Activated gamma-delta T cell treated with Interleukin-2 at 50 U/mL for 16 hours (primary cell): ENCODE measurements at places on chromosomes 2 and 18.

GRCh38 chr2:236257136-236257535 is 7.1 kb downstream of the ASB18 start:
- DNase-seq = no peak

DNA sequence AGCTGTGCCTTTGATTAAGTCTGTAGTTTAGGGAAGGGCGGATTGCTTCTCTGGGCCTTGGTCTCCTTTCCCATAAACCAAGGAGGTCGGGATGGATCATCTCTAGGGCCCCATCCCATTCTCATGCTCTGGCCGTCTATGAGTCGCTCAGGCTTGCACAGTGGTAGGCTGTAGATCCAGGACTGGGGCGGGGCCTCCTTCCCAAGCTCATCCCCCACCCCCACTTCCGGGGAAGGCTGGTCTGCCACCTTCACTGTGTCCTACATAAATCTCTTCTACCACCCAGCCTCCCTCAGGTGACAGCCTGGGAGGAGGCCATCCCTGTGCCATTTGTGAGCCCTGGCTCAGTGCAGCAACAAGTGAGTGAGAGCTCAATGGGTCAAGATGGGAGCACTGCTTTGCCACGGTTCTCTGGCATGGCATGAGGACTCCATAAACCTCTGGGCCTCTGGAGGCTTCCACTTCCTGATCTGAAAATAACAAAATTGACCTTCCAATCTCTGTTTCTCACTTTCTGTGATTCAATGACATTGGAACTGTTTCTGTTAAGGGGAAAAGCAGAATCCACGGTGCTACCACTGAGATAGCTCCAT is 68.5 kb downstream of the SUMO1 start:
- DNase-seq = no peak

GRCh38 chr2:193377789-193378188 is 1183.1 kb upstream of the TMEFF2 start:
- DNase-seq = no peak

GRCh38 chr2:157874348-157874747 is 1.8 kb downstream of the ACVR1 start:
- no peak for DNase-seq

GRCh38 chr18:36073676-36074075 is 6.3 kb upstream of the RPRD1A start:
- DNase-seq = no peak

GRCh38 chr2:211331736-211332135 is 775.3 kb downstream of the CPS1 start:
- DNase-seq = no peak

- DNase-seq = peak; percentile 30
These were observed 236.4 kb downstream of the HDAC4 start for GRCh38 chr2:239164335-239164871.

DNA sequence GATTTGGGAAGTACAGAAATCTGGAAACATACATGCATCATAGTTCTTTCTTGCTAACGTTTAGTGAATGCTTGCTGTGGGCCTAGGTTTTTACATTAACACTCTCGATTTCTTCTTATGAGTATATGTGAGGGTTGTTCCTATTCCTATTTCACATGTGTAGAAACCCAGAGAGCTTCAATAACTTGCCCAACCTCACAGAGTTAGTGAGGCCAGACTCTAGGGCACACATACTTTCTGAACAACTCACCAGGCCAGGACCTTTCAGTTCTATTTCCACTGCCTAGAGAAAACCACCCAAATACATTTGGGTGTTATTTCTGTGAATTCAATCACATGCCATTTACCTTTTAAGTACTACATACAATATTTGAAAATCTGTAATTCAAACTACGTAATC is 8.2 kb upstream of the KCTD1 start:
- no peak for DNase-seq

GRCh38 chr18:21300908-21301200 is 58.8 kb downstream of the GREB1L start:
- DNase-seq = no peak

DNA sequence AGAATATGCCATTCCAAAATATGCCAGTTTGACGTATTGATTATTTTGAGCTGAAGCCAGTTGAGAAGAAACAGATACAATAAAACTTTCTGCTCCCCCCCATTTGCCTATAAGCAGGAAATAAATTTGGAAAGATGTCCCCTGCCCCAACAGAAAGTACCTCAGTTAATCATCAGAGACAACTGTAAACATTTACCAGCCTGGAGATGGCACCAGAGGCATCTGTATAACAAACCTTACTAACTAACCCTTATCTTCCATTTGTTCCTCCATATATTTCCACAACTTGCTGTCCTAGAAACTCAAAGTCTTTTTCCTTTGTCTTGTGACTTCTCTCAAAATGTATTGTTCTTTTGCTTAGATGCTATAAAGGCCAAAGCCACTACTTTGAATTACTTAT is 93.8 kb downstream of the AKAIN1 start:
- no peak for DNase-seq

DNA sequence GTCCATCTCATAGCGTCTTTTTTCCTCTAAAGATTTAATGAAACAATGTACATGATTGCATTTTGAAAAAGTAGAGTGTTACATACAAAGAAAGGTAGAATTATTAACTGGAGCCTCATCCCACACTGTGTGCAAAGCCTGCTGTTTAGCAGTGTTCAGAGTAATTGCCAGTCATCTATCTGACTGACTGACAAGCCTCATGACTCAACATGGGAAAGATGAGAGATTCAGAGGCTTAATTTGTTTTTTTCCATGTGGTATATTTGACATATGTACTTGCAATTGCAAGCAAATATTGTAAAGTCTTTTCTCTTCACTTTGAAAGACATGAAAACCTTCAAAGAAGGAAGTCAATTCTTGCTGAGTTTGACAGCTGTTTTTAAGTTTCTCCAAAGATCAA is 14.7 kb downstream of the PCARE start:
- no peak for DNase-seq

DNA sequence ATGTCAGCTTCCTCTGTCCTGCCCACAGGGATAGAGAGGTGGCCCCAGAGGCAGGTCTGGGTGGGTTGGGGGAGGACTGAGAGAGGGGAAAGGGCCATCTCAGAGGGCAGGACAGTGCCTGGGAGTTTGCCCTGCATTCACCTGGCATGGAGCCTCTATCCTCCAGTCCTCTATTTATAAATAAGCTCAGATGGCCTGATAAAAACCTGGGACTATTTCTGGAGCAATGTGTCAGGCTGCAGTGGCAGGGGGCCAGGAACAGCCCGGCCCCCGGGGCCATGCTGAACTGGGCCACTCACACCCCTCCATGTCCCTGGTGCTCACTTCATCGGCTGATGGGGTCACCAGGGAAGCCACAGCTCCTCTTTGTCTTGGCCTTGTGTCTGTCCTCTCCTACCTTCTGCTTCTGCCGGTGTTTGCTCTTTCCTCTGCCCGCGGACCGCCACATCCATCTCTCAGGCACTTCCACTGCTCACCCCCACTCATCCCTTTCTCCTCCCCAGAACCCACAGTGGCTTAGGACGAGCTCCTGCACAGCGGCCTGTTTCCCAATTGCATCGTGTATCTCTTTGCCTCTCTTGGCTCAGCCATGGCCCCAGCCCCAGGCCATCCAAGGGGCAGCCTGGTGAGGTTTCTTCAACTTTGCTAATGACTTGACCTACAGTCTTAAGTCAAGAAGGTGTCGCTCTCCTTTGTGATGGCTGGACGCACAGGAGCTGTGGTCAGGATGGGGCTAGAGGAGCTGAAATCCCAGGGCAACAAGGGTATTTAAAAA is 38.8 kb downstream of the SCTR start:
- DNase-seq = no peak

- no peak for DNase-seq
These were observed 326.3 kb upstream of the ZNF521 start for GRCh38 chr18:25678221-25678620.

GRCh38 chr18:22211657-22212056 is 42.3 kb downstream of the GATA6 start:
- DNase-seq = no peak

DNA sequence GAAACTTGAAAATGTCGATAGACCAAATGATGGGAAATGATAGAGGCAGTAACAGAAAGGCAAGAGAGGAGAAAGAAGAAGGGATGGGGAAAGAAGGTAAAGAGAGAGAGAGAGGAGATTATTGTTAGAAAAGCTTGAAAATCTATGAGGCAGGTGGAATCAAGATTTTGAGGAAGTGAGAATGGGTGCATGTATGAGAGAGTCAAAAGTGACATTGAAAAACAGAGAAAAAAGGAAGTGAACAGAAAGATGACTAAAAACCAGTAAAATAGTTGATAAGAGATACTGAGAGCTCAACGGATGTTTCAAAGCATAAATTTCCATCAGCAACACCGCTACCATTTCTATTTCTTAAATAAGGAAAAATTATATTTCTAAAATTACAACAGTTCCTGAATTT is 327.4 kb upstream of the CWC22 start:
- no peak for DNase-seq

DNA sequence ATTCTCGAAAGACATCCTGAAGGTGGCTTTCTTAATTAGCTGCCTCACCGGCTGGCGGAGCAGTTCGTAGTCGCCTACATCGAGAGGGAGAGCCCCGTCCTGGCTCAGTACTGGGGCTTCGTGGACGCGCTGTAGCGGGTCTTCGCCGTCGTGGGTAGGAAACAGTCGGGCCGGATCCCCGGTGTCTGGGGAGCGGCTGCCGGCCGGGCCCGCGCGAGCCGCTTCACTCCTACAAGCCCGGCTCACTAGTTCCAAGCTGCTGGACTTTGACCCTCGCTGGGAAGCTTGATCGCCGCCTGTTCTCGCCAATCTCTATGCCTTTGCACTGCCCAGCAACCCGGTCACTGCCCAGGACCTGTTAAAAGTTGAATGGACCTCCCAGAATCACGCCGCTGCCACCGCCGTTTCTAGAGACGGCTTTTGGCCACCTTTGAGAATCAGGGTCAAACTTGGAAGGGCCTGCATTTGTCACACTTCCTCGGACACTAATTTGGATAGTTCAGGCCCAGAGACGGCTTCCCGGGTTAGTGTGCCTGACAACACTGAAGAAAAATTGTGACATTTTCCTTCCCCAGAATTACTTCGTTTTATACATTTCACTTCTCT is 41.4 kb upstream of the AKAIN1 start:
- DNase-seq = peak; percentile 42

- DNase-seq = no peak
These were observed 10.0 kb downstream of the PROC start for GRCh38 chr2:127428057-127428814.

DNA sequence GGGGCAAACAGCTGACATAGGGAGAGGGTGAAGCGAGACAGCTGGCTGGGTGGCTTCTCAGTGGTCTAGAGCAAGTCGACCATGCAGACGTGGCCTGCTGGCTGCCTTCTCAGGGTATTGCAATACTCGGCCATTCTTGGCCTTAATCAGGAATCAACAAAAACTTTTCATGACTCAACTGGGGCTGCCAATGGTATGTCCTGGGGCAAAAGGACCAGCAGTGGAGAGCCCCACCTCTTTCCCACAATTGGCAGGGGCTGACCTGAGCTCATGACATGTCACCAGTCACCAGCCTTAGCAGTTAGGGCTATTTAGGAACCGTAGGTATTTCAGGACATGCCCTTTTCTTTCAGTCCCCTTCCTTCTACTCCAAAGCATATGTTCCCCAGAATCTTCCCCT is 19.1 kb downstream of the PLA2R1 start:
- DNase-seq = no peak

GRCh38 chr2:85444629-85445172 is 26.2 kb downstream of the SH2D6 start:
- no peak for DNase-seq

- DNase-seq = no peak
These were observed 153.6 kb downstream of the COL4A4 start for GRCh38 chr2:227010433-227010832.

- DNase-seq = no peak
These were observed 1132.8 kb downstream of the LRP1B start for GRCh38 chr2:140998017-140998416.

DNA sequence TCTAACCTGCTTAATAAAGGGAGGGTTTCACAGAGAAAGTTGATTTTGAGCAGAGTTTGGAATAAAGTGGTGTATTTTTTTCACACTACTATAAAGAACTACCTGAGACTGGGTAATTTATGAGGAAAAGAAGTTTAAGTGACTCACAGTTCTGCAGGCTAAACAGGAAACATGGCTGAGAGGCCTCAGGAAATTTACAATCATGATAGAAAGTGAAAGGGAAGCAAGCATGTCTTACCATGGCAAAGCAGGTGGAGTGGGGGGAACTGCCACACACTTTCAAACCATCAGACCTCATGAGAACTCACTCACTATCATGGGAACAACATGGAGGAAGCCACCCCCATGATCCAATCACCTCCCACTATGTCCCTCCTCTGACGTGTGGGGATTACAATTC is 546.7 kb downstream of the EPHA4 start:
- DNase-seq = no peak

DNA sequence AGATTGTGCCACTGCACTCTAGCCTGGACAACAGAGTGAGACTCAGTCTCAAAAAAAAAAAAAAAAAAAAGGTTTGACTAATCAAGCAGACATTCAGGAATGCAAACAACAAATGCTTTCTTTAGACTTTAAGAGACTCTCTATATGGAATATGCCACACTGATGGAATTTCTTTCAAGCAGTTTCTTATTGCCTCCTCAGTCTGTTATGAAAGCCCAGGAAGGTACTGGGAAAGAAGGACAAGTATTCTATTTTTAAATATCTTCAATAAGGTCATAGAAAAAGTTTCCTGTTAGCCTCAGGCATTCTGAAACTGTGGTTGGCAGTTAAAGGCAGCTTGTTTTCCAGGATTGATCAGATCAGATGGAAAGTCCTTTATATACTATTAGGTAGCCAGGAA is 241.6 kb downstream of the PIK3C3 start:
- DNase-seq = no peak

DNA sequence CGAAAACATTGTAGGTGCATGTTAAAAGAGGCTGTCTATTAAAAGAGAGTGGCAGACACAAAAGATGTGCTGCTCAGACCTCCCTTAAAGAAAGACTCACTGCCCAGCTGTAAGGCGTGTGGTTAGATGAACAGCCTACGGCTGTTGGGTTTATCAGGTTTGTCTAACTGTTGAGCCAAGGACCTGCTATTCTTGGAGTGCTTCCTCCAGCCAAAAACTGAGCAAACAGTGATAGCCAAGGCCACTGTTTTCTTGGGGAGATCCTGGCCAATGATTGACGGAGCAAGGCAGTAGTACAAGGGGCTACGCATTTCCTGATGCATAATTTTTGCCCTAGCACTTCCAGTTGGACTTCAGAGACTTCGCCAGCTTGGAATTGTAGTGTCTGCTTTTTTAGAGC is 1.4 kb upstream of the RAB3GAP1 start:
- DNase-seq = no peak

DNA sequence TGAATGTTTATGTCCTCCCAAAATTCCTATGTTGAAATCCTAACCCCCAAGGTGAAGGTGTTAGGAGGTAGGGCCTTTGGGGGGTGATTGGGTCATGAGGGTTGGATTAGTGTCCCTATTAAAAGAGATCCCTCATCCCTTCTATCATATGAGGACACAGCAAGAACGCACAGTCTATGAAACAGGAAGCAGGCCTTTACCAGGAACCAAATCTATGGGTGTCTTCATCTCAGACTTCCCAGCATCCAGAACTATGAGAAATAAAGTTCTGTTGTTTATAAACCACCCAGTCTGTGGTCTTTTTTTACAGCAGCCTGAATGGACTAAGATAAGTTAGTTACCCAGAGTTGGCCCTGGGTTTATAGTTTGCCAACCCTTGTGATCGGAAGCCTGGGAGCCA is 153.1 kb downstream of the INO80D start:
- no peak for DNase-seq

- no peak for DNase-seq
These were observed 87.8 kb upstream of the BCL2L11 start for GRCh38 chr2:111032721-111033429.

- DNase-seq = no peak
These were observed 207.1 kb downstream of the SPAG16 start for GRCh38 chr2:213491376-213491775.

GRCh38 chr2:229884775-229885699 is 36.8 kb downstream of the TRIP12 start:
- DNase-seq = no peak

GRCh38 chr18:54607213-54608027 is 16.4 kb downstream of the DYNAP start:
- DNase-seq = no peak
